Activated gamma-delta T cell treated with anti-CD3 and anti-CD28 coated beads, Interleukin-2, amount 50 U/mL, for 16 hours (primary cell): ENCODE measurements at places on chromosomes 5 and 9.

DNA sequence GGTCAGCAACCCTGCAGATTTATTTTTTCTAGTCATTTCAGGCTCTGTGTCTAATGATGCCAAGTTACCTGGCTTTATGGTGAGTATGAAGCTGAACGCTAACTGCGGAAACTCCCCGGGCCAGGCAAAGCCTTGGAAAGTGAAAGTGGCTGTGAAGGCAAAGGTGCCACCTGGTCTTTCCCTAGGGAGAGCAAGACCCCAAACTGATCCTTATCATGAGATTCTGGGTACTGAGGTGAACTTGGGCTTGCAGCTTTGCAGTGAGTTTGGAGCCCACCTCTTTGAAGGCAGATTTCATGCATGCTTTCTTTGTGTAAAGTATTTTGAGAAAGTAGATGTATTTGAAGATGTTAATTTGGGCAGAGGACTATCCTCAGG is 63.3 kb downstream of the CARTPT start:
- DNase-seq: no peak

- DNase-seq: no peak
Observed at GRCh38 chr9:75683591-75683990, 206.9 kb upstream of the PCSK5 start.

DNA sequence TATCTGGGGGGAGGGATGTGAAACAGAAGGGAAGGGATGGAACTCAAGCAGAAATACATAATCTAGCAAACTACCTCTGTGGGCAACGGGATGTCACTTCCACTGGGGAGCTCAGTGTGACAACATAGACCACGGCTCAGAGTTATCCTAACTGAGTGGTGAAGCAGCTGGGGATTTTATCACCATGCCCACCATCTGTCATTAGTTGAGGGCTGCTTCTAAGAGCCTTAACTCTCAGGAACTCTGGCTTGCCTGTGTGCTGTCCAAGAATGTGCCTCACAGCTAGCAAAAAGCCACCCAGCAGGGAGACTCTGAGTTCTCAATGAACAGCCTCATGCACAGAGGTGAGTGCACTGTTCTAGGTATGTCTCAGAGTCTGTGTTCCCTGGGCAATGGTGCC is 90.6 kb upstream of the CXCL14 start:
- no peak for DNase-seq

DNA sequence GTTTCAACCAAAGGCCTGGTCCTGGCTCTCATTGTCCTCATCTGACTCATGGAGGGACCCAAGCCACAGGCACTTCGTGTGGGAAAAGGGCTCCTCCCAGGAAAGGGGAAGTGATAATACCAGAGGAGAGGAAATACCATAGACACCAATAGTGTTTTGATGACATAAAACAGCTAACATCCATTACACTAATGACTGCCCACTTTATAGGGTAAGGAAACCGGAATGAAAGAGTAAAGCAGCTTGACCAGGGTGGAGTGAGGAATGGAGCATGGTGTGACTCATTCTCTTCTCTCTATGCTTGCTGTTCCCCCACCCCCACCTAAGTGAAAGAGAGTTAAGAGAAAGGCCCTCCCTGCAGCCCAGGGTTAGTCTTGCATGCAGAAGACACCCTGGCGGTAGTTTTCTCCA is 67.4 kb upstream of the HRH2 start:
- DNase-seq: no peak

GRCh38 chr9:122370869-122371755 is at the start of gene PTGS1:
Gene PTGS1 (plus strand): TSS chr9:122371024. CDS start chr9:122371085, 61 bp downstream.
- no peak for DNase-seq

DNA sequence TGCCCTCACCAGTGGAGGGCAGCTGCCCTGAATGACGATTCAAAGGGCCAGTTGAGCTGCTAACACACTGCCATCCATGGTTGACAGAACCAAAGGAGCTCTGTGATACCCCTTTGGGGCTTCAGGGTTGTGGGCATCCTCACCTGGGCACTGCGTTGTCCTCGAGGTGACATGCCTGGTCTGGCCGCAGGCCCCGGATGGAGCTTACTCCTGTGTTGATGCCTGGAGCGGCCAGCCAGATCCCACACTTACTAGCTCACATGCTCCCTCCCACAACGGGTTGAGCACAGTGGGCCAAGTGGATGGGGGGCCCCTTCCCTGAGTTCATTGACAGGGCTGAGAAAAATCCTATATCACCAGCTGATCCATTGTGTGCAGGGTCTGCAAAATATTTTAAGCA is 898.9 kb downstream of the TAF11L14 start:
- DNase-seq: no peak

DNA sequence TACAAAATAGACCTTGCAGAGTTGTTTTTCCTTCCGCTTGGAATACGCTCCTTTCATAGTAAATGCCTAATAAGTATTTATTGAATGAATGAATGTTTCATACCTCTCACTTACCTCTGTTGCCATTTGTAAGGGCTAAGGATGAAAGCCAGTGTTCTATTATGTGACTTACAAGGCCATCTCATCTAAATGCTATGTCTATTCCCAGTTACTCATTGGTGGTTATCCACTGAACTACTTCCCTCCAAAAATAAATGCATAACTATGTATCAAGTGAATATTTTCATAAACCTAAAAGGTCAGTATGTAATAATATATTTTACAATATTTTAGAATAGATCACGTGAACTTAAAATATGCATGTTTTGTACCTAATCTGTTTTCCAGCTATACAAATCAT is 670.5 kb upstream of the RGMB start:
- DNase-seq: no peak

DNA sequence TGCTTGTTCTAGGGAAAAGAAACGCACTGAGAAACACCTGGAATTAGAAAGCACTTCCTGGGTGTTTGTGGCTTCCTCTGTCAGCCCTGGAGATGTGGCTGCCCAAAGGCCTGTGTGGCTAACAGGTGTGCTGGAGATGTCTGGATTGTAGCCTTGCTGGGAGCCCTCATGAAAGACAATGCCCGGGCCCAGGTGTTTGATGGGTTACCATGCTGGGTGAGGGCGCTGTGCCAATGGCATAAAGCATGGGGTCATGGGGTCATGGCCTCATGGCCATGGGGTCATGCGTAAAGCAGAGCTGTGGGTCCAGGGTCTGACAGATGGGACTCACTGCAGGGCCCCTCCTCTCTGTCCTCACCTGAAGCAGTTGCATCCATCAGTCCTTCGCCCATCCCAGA is 21.6 kb downstream of the ANKRD33B start:
- DNase-seq: no peak

DNA sequence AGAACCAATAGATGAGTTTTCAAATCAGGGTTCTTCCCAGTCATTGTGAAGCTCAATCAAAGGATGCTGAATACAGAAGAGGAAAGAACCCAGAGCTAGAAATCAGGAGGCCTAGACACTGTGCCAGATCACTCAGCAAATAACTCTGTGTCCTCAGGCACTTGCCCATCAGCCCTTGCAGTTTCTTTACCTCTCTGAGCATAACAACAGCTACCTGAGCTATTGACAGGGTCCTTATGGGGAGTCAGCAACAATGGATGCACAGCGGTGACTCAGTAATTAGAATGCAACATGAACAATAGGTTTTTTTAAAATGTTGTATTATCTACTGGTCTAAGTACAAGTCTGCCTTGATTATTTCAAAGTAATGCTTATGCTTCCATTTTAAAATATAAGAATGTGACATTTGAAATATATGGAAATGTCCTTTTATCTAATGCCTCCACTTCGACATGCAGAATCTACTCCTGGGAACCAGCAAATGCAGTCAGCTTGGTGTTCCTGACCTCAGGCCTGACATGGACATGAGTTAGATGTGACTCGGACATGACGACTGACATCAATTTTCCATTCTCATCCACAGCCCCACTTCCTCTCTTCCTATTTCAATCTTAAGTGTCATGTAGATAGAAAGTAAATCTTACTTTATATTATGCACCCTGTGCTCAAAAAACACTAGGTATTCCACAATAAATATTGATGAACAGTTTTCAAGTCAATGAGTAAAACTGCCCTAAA is 155.0 kb downstream of the TLE1 start:
- no peak for DNase-seq

- no peak for DNase-seq
Observed at GRCh38 chr5:95728494-95729114, 2.5 kb upstream of the RHOBTB3 start.

DNA sequence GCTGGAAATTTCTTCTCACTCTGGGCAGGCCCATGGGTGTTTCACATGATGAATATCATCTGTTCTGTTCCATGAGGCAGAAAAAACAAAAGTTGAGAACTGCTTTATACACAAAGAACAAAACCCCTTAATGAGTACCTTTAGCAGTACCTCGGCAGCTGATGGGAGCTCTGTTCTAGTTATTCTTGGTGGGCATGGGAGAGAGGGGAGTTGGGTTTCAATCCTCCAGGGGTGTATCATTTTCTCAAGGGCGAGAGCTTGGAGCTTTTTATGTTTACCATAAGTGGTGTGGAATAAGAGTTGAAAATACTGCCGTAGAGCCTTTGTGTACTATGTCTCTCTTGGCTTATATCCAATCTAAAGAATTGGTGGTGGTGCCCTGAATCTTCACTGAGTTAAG is 103.3 kb upstream of the ZNF608 start:
- no peak for DNase-seq

DNA sequence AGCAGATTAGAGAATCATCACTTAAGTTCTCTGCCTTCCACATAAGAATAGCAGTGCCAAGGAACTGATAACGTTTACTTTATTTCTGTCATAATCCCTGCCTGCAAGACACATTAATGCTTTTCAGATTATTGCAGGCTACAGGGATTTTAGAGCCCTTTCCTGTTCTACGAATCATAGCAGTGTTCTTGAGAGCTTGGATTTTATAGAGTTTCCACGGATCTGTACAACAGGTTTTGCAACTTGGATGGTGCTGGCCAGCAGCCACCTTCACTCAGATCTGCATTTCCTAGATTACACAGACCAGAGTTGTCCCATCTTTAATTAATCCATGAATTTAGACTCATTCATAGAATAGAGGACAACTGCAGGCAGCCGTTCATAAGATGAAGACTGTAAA is 38.1 kb downstream of the SLC12A2 start:
- no peak for DNase-seq

GRCh38 chr5:6359555-6360322 is 18.6 kb downstream of the MED10 start:
- DNase-seq: no peak

- DNase-seq: no peak
Observed at GRCh38 chr9:88697764-88698432, 162.9 kb downstream of the NXNL2 start.

DNA sequence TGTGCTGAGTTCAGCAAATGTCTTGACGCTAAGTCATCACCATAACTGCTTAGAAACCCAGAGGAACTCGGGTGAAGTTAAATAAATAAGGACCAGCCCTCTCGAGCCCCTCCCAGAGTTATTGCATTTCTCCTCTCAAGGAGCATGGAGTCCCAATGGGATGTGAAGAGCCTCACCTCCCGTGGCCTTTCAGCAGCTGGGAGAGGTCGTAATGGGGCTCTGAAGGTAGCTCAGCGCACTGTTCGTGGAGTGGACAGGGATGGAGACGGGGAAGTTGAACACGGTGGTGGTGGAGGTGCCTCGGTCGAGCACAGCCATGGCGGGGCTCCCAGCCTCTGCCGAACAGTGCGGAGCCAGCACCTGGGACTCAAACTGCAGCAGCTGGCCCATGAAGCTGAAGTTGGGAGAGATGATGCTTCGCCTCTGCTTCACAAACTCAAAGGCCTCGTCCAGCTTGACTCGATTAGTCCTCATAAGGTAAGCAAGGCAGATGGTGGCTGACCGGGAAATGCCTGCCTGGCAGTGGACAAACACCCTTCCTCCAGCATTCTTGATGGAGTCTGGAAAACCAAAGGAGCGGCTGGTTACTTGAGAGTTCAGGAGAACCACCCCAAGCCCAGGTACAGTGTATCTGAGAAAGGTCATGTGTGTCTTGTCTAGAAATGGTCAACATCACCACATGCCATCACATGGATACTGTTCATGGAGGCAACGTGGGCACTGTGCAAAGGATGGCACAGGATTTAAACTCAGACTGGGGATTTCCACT is 2.2 kb downstream of the DUSP1 start:
- no peak for DNase-seq
